ENCODE measurements at places on chromosomes 2 and 18.

GRCh38 chr18:45728336-45729010 is 4.5 kb downstream of the SLC14A1 start:
- DNase-seq: no peak

DNA sequence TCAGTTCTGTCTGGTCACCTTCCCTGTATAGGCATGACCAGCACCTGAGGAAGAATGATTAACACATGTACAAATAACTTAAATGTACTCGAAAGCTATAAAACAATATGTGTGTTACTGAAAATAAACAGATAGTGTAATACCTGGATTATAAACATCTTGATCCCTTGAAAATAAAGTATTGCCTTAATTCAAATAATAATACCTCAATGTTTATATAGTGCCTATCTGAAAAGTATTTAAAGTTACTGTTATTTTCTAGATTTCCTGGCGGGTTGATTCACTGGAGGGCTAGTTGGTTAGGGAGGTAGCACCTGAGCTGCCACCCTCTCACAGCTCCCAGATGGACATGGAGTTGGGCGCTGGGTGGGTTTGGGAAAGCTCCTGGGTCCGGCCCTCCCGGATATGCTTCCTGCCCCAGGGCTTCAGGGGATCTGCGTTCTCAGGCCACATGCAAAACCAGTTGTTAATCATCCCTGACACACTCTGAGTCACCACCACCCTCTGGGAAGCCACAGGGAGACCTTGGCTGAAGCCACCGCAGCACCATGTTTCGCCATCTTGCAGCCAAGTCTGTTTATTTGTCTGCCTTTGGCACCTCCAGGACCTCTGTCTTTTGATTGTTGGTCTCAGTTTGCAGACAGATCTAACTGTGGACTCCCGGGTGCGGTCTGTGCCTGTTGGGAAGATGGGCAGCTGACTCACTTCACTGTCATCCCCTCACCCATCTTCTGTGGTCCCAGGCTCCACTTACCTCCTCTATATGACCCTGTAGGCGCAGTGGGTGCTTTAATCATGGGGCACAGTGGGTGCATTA is 35.3 kb downstream of the RAB31 start:
- no peak for DNase-seq

DNA sequence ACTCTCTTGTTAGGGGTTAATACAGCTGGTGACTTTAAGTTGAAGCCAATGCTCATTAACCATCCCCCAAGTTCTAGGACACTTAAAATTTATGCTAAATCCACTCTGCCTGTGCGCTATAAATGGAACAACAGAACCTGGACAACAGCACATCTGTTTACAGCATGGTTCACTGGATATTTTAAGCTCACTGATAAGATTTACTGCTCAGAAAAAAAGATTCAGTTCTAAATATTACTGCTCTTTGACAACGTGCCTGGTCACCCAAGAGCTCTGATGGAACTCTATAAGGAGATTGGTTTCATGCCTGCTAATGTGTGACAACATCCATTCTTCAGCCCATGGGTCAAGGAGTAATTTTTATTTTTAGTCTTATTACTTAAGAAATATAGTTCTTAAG is 27.5 kb downstream of the RNF103 start:
- no peak for DNase-seq

DNA sequence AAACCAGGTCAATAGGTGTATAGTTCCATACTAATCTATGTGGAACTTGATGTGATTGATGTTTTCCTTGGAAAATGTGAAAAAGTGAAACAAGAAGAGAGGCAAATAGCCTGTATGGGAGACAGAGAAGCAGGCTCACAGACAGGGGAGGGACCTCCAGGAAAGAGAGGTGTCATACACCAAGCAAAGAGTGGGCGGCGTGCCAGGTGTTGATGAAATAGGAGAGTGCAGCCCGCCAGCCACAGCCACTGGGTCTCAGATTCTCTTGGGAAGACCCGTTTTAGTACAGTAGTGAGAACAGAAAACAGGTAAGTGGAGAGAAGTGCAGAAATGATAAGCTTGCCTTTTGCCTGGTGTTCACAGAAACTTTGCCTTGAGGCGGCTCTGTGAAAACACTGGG is 301.9 kb downstream of the ZNF407 start:
- DNase-seq: peak; percentile 82

DNA sequence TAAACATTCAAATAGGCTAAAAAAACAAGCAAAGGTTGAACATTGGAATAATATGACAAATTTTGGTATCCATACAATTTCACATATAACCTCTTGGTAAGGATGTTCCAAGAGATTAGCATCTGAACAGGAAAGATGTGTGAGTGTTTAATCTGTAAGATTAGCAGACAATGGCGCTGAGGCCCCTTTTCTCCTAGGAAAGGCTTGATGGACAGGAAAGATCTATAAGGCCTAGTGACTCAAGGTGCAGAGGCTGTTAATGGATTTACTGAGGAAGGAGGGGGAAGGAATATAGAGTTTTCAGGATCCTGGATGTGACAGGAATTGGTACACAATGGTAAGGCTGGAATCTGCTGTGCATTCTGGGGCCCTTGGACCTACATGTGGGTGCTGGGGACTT is 48.1 kb upstream of the SMAD2 start:
- no peak for DNase-seq

GRCh38 chr2:187543488-187543887 is 10.7 kb downstream of the TFPI start:
- no peak for DNase-seq

- DNase-seq: no peak
Observed at GRCh38 chr2:154291511-154291910, 407.0 kb upstream of the KCNJ3 start.

DNA sequence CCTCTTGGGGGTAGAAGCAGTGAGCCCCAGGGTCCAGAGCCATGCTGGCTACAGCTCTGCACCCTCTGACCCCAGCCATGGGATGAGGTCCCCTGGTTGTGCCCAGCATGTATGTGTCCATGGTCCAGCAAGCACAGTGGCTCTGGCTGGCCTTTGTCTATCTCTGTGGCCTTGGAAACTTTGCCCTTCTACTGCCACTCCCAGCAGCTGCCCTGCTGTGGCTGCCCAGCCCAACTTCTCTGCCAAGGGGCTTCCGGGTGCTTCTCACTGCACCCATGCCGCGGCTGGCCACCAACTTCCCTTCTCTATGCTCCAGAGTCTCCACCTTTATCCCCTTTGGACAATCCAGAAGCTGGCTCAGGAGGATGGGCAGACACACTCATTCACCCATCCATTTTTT is 18.8 kb downstream of the TMEM185B start:
- no peak for DNase-seq

- no peak for DNase-seq
Observed at GRCh38 chr2:198096002-198096401, 291.6 kb downstream of the PLCL1 start.

DNA sequence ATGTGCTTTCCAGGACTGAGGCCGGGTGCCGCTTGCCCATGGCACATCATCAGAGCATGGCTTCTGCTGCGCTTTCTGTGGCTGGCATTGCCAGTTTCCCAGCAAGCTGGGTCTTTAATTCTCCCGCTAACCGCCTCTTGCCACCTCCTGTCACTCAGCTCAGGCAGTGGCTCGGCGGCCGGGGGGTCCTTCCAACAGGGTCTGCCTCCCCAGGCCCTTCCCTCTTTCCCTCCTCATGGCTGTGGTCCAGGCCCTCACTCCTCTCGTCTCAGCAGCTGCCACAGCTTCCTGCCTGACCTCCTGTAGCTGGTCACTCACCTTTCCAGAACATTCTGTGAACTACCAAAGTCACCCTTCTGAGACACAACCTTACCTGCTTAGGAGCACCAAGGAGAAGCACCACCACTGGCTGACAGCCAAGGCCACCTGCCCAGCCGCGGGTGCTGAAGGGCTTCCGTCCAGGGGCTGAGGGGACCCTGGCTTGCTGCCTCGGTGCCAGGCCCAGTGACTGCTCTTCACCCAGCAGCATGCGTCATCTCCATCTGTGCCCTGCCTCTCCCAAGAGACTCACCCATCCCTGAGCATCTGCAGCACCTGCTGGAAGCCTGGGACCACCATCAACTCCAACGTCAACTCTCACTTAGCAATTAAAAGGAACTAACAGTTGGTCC is 22.6 kb downstream of the CHMP1B start:
- DNase-seq: no peak

GRCh38 chr2:60483401-60483800 is 70.1 kb downstream of the BCL11A start:
- DNase-seq: no peak

DNA sequence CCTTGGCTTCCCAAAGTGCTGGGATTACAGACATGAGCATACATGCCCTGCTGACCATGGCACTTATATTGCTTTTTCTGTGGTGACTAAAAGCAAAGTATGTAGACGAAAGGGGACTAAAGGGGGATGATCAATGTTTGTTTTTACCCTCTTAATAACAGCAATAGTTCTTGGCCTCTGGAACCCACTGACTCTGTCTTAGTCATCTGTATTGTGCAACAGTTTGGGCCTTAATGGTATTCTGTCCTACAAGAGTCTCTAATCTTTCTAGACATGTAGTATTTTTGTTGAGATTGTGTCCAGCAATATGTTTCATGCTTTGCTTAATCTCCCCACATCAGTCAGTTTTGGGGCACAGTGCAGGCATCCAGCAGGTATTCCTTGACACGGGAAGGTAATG is 359.9 kb upstream of the FANCL start:
- DNase-seq: no peak

DNA sequence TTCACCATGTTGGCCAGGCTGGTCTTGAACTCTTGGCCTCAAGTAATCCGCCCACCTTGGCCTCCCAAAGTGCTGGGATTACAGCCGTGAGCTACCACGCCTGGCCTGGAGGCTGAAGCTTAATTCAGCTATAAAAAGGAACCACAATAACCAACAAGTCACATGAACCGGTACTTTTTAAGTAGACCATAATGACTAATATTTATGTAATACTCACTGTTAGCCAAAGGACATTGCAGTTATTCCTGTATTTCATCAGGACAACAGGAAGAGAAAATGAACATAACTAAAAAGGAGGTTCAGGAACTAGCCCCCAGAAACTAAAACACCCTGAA is 49.0 kb upstream of the TMEM87B start:
- no peak for DNase-seq

DNA sequence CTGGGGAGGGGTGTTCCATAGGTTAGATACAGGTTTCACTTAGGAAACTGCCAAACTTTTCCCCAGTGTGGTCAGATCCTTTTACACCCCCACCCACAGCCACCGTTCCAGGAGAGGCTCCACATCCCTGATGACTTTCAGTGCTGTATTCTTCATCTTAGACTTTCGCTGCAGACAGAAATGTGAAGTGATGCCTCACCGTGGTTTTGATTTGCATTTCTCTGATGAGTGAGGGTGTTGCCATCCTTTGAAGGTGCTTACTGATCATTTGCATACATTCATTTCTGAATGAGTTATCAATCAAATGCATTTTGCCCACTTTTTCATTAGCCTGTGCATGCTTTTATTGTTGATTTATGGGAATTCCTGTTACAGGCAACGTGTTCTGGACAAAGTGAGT is 14.9 kb downstream of the COPS9 start:
- no peak for DNase-seq

DNA sequence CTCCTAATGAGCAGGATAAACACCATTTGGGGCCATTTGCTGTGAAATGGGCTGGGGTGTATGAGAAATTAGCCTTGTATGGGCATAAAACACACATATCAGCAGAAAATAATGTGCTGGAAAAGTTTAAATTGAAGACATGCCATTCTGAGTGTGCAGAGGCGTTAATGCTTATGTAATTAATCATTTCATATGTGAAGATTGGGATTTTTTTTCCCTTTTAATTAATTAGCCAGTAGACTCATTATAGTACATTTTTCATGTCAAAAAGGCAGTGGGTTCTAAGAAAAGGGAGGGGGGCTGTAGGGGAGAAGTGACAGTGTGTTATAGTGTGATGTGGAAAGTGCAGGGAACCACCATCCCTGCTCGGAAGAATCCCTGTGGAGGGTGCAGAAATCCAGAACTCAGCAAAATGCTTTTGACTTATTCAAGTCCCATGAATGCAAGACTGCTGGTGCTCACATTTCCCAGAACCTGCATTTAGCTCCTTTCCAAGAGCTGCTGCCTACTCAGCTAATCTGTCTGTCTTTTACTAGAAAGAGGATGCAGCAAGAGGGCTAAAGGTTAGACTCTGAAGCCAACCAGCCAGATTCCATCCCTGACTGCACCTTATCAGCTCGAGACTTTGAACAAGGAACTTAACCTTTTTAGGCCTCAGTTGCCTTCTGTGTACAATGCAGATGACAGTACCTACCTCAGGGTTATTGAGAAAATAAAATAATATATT is 11.6 kb upstream of the COX7A2L start:
- no peak for DNase-seq

- no peak for DNase-seq
Observed at GRCh38 chr2:231985823-231986261, 24.3 kb downstream of the DIS3L2 start.

DNA sequence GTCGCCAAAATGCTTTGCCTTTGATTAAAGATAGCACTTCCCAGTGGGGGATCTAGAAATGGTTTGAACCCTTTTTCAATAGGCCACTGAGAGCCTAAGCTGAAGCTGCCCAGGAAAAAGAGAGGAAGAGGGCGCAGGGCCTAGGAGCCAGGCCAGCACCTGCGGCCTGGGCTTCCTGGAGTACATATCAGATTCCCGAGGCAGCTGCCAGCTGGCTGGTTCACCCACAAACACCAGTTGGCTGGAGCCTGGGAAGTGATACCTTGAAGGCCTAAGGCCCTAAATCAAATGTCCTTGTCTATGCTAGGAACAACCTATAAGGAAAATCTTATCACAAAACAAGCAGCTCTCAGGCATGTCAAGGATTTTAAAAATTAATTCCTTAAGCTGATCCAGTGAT is 37.1 kb downstream of the ANKRD44 start:
- no peak for DNase-seq

- DNase-seq: no peak
Observed at GRCh38 chr2:173442542-173442941, 87.9 kb downstream of the CDCA7 start.

DNA sequence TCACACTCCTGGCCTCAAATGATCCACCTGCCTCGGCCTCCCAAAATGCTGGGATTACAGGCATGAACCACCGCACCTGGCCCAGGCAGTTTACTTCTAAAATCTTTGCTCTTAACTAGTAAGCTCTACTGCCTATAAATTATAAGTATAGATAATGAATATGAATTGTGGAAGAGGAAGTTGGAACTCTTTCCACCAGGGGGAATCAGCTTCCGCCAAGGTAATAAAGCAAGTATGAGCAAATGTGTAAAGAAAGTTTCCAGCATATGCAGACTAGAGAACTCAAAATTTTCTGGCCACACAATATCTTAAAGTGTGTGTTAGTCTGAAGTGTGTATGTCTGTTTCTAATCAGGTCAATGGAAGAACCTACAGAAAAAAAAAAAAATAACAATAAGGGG is 68.1 kb downstream of the RMDN2 start:
- no peak for DNase-seq

GRCh38 chr2:128269990-128270671 is 48.5 kb downstream of the HS6ST1 start:
- DNase-seq: no peak

GRCh38 chr18:58254873-58255511 is 211.0 kb downstream of the NEDD4L start:
- no peak for DNase-seq

- no peak for DNase-seq
Observed at GRCh38 chr2:254241-254640, 9.6 kb downstream of the SH3YL1 start.

GRCh38 chr2:103960951-103961350 is 893.0 kb upstream of the POU3F3 start:
- no peak for DNase-seq

All from NCI-H1436 (cell line).